MM.1S (cell line): ENCODE measurements at places on chromosomes 7 and 10.

GRCh38 chr7:156639426-156640256 lies 933 bp upstream of the RNF32 start:
- DNase-seq, result no peak
- peaks cover 11% of the 10 kb centered on the region; the same call in 1 of the 2 replicates for H3K4me1 ChIP-seq
- peak overlapping the region; percentile 86 for H3K4me3 ChIP-seq
- no peak overlapping the region for H3K27ac ChIP-seq
- no peaks in the 10 kb centered on the region for H3K36me3 ChIP-seq

DNA sequence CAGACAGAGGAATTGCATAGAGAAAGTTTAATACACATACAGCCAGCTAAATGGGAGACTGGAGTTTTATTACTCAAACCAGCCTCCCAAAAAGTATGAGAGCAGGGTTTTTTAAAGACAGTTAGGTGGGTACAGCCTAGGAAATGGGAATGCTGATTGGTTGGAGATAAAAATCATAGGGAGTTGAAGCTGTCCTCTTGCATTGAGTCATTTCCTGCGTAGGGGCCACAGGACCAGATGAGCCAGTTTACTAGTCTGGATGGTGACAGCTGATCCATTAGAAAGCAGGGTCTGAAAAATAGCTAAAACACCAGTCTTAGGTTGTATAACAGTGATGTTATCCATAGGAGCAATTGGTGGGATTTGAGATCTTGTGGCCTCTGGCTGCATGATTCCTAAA lies 76.1 kb upstream of the POM121L12 start:
- no peak overlapping the region for H3K27ac ChIP-seq
- no peaks in the 10 kb centered on the region for H3K4me1 ChIP-seq
- H3K36me3 ChIP-seq, result no peaks in the 10 kb centered on the region
- no peaks in the 10 kb centered on the region for H3K27me3 ChIP-seq

- H3K27ac ChIP-seq, result no peak overlapping the region
- no peak for DNase-seq
- no peaks in the 10 kb centered on the region for H3K36me3 ChIP-seq
- H3K27me3 ChIP-seq, result no peaks in the 10 kb centered on the region
- H3K4me1 ChIP-seq, result no peaks in the 10 kb centered on the region
Observed at GRCh38 chr10:95840681-95841080, 67.1 kb upstream of the CC2D2B start.

DNA sequence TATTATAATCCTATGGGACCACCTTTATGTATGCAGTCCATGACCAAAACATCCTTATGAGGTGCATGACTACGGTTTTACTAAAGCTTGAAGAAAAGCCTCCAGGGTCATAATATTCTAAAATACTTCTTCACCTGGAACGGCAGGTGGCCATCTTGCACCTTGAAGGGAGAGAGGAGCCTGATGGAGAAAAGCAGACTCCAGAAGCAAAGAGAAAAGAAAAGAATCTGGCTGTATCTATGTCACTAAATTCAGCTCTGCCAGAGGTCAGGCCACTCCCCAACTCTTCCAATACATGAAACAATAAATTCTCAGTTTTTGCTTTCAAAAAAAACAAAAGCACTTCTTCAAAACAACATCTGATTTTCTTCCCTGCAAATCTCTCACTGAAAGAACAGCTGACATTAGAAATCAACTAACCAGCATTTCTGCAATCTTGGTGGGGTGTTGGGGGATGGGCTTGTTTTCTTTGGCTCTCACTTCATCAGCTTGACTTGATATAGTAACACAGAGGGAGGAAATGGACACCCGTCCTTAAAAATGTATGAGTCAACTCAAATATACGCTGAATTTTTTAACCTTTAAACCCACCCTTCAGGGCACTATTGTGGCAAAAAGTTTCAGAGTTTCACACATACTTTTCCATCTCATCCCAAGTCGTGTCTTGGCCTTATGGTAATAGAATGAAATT lies 21.7 kb downstream of the HIBADH start:
- no peaks in the 10 kb centered on the region for H3K27me3 ChIP-seq
- H3K4me3 ChIP-seq, result no peak overlapping the region
- H3K27ac ChIP-seq, result no peak overlapping the region
- no peaks in the 10 kb centered on the region for H3K36me3 ChIP-seq
- no peak for DNase-seq

DNA sequence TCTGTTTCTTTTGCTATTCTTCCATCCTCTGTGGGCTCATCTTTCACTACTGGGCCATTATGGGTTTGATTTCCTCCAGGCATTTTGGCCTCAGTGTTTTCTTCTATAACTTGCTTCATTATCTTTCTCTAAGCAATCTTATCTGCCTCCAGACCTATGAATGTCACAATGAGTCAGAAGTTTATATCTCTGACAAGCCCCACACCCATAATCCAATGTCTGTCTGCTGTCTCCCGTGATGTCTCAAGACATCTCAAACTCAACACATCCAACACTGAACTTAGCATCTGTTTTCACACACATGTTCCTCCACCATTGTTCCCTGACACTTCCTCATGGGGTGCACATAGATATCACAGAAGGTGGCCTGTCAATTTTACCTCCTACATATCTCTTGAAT lies 46.7 kb upstream of the RHOBTB1 start:
- no peak overlapping the region for H3K4me3 ChIP-seq
- no peaks in the 10 kb centered on the region for H3K27me3 ChIP-seq
- H3K36me3 ChIP-seq, result no peaks in the 10 kb centered on the region
- DNase-seq, result no peak
- H3K27ac ChIP-seq, result no peak overlapping the region

- H3K27me3 ChIP-seq, result no peaks in the 10 kb centered on the region
- no peak overlapping the region for H3K27ac ChIP-seq
- peaks cover 12% of the 10 kb centered on the region; the same call in 1 of the 2 replicates for H3K36me3 ChIP-seq
- no peak for DNase-seq
- no peak overlapping the region for H3K4me3 ChIP-seq
Observed at GRCh38 chr10:15705298-15705697, 14.4 kb downstream of the ITGA8 start.

DNA sequence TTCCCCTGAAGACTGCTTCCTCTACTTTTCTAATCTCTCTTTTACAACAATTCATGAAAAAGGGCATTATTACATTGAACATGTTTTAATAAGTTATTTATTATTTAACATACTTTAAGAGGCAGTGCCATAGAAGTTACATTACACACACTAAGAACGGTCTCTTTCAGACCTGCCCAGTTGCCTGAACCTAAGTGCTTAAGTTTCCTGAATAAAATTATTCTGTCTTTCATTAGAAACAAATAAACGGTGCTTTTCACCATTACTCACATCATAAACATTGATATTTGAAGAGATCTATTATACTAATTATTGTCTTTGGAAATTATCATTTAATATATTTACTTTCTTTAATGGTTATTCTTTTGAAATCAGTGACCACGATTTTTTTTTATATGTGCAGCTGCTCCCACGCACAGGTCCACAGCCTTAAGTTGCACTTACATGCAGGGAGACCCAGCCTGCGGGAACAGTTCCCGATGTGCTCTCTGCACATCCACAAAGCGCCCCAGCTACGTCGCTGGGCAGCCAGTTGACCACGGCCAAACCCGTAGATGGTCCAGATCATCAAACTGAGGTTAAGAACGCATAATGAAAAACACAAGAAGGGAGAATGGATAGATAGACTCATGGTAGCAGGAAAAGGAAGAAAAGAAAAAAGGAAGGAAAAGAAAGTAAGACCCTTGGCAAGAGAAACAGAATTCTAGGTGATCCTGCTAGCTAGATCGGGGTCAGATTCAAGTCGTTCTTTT lies 437.0 kb upstream of the MGMT start:
- no peaks in the 10 kb centered on the region for H3K27me3 ChIP-seq
- H3K4me3 ChIP-seq, result no peak overlapping the region
- H3K36me3 ChIP-seq, result no peaks in the 10 kb centered on the region
- no peak overlapping the region for H3K27ac ChIP-seq
- no peak for DNase-seq

- no peak overlapping the region for H3K4me3 ChIP-seq
- DNase-seq, result peak; percentile 53
- no peaks in the 10 kb centered on the region for H3K36me3 ChIP-seq
- H3K4me1 ChIP-seq, result no peaks in the 10 kb centered on the region
Observed at GRCh38 chr10:89563861-89564478, 28.6 kb upstream of the SLC16A12 start.

DNA sequence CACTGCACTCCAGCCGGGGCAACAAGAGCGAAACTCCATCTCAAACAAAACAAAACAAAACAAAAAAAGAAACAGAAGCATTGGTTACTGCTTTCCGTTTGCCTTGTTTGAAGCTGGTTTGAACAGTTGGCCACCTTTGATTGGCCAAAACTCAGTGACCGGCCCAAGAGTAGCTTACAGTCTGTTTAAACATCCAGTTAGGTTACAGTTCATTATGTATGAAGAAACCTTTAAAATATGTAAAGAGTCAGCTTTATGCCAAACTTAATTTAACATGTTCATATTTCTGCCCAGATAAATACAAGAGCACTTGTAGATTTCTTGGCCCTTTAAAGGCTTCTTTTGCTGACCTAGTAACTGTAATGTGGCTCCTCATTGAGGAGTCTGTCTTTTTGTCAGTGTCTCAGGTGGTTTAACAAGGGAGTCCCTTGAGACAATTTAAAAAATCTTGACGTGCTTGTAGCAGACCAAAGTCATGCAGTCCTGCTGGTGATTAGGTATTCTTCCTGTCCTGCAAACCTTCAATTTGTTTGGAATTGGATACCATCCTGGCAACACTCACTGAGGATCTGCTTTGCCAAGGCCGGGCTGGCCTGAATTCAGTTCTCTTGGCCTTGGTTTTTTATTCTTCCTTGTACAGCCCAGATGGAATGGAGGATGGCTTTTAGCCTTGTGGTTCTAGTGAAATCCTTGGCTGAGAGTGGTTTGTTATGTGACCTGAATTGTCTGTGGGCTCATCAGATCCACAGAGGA lies 128.9 kb downstream of the PLXDC2 start:
- H3K27me3 ChIP-seq, result no peaks in the 10 kb centered on the region
- H3K4me1 ChIP-seq, result no peaks in the 10 kb centered on the region
- no peak for DNase-seq
- H3K4me3 ChIP-seq, result no peak overlapping the region
- H3K36me3 ChIP-seq, result no peaks in the 10 kb centered on the region

DNA sequence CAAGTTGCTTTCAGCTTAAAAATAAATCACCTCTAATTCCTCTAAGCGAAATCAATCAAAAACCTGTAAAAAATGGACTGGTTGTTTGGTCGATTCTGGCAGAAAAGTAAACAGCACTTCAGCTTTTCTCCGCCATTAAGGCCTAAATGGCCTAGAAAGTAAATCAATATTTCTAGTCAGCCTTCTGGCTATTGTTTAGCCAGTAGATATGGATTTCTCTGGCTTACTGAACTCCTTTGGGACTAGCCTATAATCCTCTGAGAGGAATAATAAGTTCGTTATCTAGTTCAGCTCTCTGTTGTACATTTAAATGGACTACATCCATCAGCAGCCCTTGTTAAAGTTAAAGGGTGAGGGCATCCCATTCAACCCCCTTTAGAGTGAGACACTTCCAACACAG lies 400.1 kb upstream of the ETV1 start:
- no peak overlapping the region for H3K4me3 ChIP-seq
- H3K27ac ChIP-seq, result no peak overlapping the region
- no peaks in the 10 kb centered on the region for H3K4me1 ChIP-seq
- no peaks in the 10 kb centered on the region for H3K27me3 ChIP-seq
- no peak for DNase-seq

DNA sequence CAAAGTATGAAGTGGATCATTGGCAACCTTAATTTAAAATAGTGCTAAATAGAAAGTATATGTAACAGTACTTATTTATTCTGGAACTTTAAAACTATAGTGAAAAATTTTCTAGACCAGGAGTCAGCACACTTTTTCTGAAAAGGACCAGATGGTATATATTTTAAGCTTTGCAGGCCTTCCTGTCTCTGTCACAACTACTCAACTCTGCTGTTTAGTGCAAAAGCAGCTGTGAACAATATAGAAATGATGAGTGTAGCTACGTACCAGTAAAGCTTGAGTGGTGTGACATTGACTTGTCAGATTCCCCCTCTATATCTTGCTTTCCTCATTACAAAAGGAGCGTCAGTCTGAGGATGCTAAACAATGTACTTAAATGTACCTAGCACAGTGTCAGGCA lies 88.1 kb upstream of the IGFBP3 start:
- H3K4me1 ChIP-seq, result peaks cover 33% of the 10 kb centered on the region
- no peak overlapping the region for H3K4me3 ChIP-seq
- no peak overlapping the region; the same call in 1 of the 2 replicates for H3K27ac ChIP-seq
- no peaks in the 10 kb centered on the region for H3K27me3 ChIP-seq
- DNase-seq, result no peak

GRCh38 chr10:29876008-29876555 lies 183.3 kb downstream of the JCAD start:
- no peaks in the 10 kb centered on the region for H3K27me3 ChIP-seq
- no peak overlapping the region for H3K27ac ChIP-seq
- H3K36me3 ChIP-seq, result no peaks in the 10 kb centered on the region
- no peaks in the 10 kb centered on the region for H3K4me1 ChIP-seq

GRCh38 chr10:10092581-10092980 lies 925.1 kb upstream of the CELF2 start:
- H3K4me3 ChIP-seq, result no peak overlapping the region
- no peak overlapping the region for H3K27ac ChIP-seq
- no peaks in the 10 kb centered on the region for H3K36me3 ChIP-seq
- DNase-seq, result no peak

DNA sequence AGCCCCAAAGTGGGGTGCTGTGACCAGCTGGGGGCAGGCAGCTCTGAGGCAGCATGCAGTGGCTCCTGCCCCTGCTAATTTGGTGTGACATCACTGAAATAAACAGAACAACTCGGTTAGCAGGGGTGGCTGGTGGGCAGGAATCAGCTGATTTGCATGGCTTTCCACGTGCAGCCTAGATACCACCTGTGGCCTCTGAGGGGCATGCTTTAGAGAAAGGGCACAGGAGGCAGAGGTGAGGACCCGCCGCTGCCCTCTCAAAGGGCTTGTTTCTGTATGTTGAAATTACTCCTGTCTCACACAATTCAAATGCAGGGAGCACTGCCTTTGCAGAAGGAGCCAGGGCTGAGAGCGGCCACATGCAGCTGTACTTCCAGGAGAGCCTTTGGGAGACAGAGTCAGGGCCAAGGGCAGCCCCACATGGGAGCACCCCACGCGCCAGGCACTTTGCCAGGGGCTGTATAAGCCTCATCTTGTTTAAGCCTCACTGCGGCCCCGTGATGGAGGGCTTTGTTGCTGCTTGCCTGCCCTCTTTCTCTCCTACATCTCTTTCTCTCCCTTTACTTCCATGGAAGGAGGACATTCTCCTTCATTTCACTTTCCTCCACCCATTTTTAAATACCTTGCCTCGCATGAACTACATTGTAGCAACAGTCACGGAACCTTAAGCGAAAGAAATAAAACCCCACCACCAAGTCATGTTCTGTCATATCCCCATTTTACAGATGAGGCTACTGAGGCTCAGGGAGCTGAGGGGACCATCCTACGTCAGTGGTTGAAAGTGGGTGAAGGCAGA lies 137.7 kb downstream of the ZMIZ1 start:
- no peak overlapping the region for H3K4me3 ChIP-seq
- no peaks in the 10 kb centered on the region for H3K36me3 ChIP-seq
- no peak for DNase-seq
- H3K27ac ChIP-seq, result no peak overlapping the region
- H3K4me1 ChIP-seq, result no peaks in the 10 kb centered on the region
- no peaks in the 10 kb centered on the region for H3K27me3 ChIP-seq
